ENCODE measurements at places on chromosomes 2 and 18. TPM values are rescaled to one million over a fixed set of nuclear protein-coding genes. Genes with fewer than 3 reads are reported as not detected.
A peak's percentile ranks its signal among the peaks of the same experiment; 100 is the strongest.

DNA sequence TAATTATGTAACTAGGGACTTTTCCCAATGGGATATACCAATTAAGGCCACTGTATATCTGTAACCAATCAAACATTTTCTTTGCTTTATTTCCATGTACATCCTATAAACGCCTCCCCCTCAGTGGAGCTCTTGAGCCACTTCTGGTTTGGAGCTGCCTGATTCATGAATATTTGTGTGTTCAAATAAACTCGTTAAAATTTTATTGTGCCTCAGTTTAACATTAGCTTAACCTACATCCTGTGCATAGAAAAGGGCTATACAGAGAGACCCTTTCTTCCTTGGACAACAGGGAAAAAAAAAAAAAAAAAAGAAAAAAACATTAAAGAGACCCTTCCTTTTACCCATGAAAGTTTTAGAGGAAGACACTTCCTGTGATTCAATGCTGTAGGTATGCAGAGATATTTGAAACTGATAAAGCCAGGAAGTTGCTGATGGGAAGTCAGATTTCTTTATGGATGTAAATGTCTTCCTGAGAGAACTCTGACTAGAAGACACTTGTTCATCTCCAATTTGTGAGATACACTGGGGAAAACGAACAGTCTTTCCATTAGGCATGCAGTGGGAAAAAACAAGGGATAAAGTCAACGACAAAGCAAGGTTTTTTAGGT, 614.6 kb upstream of the SOX11 start:
- DNase-seq, result no peak

DNA sequence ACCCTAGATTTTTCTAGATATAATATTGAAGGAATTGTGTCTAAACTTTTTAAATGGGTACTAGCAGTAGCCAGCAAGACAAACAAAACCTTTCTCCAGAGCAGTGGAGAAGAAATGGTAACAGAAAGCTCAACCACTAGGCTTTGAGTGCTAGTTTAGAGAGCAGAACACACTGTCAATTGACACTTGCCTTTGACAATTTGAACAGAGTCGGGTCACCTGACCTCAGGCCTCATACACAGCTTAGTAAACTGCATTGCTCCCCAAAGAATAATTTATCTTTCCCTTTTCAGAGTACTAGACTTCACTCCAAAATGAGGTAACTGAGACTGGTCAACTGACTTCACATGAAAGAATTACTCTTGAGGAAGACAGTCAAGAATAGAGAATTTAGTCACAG, 48.6 kb downstream of the FIGN start:
- DNase-seq, result no peak

DNA sequence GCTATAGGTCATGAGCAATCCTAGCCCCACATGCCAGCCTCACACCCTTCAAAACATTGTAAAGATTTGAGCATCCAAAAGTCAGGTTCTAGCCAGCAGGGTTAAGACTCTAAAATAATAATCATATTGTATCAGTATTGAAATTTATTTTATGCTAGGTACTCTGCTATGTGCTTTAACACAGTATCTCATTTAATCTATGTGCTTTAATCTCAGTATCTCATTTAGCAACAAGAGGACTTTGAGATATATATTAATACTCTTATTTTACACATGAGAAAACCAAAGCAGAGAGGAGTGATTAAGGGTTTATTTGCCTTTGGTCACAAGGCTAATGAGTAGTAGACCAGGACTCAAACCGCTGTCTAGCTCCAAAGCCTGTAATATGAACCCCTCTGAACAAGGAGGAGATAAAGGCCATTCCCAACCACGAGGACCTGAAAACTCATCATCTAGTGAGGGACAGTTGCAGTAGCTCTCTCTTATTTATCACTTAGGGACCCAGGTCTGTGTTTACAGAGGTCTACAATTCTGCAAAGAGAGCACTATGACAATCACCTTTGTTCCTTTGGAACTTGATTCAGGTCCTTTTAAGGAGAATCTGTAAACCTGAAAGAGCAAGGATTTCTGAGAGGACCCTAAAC, 116.5 kb upstream of the SERTAD2 start:
- DNase-seq, result no peak

GRCh38 chr2:34547340-34547739, 948.2 kb upstream of the FAM98A start:
- DNase-seq, result no peak

- no peak for DNase-seq
These were observed 42.1 kb downstream of the COL6A3 start for GRCh38 chr2:237371856-237372255.

GRCh38 chr18:48702346-48703027, 163.7 kb downstream of the CTIF start:
- no peak for DNase-seq

- no peak for DNase-seq
These were observed 7.1 kb downstream of the ASB18 start for GRCh38 chr2:236257136-236257535.

DNA sequence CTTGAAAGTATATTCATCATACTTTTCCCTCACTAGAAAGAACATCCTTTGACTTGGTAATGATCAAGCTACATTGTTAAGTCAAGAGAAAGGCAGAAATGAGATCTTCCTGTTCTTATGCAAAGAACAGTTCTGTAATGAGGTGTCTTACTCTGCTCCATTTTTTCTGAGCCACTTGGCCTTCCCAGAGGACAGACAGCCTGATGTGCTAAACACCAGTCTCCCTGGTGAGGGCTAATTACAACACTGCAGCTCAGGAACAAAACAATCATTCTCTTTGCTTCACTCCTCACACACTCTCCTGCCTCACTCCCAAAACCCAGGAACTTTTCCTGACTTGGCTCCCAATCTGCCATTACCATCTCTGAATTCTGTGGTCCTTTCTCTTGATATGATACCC, 25.6 kb downstream of the TACR1 start:
- no peak for DNase-seq

GRCh38 chr2:137237055-137237454, 471.7 kb downstream of the THSD7B start:
- DNase-seq, result no peak

DNA sequence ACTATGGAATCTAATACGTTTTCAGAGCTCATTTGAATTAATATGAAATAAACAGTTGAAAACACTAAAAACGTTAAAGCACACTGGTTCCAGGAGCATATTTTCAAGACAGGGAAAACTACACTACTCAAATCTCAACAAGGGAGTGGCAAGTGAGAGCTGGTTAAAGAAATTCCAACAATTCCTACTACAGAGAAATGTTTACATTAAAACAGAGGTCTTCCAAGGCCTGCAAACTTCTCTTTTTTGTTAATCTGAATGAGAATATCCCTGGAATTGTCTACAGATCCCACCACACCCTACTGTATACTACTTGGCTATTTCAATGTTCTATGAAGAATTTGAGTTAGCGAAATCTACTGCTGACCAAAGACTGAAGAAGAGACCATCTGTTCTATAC, 231.5 kb downstream of the ZEB2 start:
- no peak for DNase-seq

DNA sequence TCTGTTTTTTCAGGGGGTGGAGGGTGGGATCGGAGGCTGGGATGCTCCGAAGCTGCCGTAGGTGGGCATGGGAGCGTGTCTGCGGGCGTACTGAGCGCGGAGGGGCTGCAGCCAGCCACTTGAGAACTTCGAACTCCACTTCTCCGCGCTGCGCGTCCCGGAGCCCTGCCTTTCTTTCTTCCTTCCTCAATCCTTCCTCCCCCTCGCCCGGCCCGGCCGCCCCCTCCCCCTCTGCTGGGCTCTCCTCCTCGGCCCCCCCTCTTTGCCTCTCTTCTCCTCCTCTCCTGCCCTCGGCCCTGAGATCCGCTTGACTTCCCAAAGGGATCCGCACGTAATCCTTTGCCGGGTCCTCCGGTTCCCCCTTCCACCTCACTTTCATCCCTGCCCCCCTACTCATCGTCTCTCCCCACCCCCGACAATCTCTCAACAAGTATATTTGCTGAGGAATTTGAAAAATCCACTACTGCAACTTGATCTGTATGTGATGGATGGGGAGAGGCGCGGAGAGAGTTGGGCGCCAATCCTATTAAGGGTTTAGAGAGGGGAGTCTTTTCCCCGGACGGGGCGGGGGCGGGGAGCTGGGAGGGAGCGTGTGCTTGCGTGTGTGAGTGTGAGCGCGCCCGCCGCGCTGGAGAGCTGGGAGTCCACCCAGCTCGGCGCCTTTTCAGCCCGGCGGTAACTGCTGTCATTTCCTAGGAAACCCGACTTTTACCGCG, 1.1 kb downstream of the GLI2 start:
- DNase-seq, result peak; percentile 40

GRCh38 chr2:125591954-125592353, 1064.0 kb upstream of the GYPC start:
- no peak for DNase-seq

GRCh38 chr18:72799106-72799505, 68.7 kb downstream of the NETO1 start:
- DNase-seq, result no peak

GRCh38 chr2:75054296-75054695, 95.9 kb downstream of the POLE4 start:
- DNase-seq, result no peak

The CELF4 gene
- not detected for total RNA-seq

The TCF23 gene
- not detected for total RNA-seq

The LYG2 gene
- not detected for total RNA-seq

The ARHGAP15 gene
- 24.4 TPM for total RNA-seq

The M1AP gene
- total RNA-seq, result 1.3 TPM

The RGPD3 gene
- total RNA-seq, result 1.2 TPM

The BMP10 gene
- total RNA-seq, result not detected

The RPRM gene
- total RNA-seq, result not detected

The RGPD4 gene
- total RNA-seq, result not detected

The SLC14A1 gene
- total RNA-seq, result 10.9 TPM

The CCDC195 gene
- total RNA-seq, result not detected

The EMILIN1 gene
- 45.4 TPM for total RNA-seq

Data from thyroid gland (tissue), 4 donors.